Activated naive CD4-positive, alpha-beta T cell treated with anti-CD3 and anti-CD28 coated beads, Interleukin-2, amount 50 U/mL, for 16 hours (primary cell): ENCODE measurements at places on chromosomes 7 and 10.

DNA sequence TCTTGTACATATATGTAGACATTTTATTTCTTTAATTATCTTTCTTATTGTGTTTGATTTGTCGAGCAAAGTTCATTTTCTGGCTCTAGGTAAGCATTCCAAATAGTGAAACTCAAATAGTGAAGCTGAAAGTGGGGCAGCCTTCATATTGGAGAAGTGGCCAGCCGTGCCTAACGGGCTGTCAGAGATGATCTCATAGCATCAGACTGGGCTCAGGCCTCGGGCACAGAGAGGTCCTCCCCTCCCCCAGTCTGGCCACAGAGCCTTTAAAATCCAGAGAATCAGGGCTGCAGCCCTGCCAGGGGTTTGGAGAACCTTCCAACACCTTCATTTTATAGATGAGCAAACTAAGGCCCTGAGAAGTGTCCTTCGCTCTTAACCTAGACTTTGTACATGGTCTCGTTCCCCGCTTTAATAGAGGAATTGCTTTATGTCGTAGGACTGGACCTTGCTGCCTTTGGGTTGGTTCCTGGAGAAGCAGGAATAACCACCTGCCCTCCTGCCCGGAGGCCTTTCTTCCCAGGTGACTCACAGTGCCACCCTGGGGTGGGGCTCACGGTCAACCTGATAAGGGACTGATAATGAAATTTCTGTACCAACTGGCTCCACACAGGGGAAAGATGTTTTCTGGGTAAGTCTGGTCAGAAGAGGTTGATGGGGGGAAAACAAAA, 7.3 kb downstream of the TSPAN15 start:
- no peak for DNase-seq

GRCh38 chr7:75813084-75813483, 522 bp downstream of the CCL24 start:
- DNase-seq = no peak

DNA sequence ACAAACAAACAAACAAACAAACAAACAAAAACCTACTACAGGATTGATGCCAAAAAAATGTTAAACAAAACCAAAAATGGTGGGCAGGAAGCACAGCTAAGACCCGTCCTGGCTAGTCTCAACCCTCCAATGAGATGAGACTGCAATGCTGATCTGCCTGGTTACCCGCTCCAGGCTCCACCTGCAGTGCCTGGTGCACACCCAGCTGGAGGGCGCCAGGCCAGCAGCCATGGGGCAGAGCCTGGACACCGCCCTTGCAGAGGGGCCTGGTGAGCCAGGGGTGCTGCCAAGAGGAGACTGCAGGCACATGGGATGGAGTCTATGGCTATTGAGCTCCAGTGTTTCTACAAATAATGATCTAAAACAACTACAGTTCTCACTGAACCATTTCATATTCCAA, 107.0 kb downstream of the LARP4B start:
- no peak for DNase-seq

- no peak for DNase-seq
These were observed 153.4 kb downstream of the MLLT10 start for GRCh38 chr10:21687266-21688008.

DNA sequence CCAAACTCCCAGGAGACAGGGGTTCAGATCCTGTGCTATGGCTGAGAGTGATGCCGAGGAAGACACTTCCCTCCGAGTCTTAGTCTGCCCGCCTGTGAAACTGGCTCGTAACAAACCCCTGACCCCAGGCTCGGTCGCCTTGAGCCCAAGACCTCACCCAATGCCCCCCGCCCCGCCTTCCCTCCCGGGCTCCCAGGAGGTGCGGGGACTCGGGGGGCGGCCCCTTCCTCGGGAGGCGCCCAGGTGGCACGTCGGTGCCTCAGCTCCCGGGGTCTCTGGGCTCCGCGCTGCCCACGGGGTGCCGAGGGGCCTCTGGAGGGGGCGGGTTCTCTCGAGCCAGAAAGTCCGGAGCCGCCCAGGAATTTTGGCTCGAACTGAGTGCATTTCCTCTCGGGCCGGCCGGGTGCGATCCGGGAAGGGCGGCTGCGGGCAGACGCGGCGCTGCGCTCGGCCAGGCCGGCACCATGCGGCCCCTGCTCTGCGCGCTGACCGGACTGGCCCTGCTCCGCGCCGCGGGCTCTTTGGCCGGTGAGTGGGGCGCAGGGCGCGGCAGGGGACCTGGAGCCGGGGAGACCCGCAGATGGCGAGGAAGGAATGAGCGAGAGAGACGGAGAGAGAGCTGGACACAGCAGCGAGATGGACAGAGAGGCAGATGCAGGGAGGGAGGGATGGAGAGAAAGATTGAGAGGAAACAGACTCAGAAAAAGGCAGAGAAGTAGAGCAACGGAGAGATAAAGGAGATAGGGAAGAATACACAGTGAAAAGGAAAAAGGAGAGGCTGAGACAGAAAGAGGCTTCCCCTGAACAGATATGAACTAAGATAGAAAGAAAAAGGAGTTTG, at the start of gene PLAC9:
PLAC9 (plus strand) TSS at position 432 of the 841 bp plus-strand sequence; CDS start at position 465, 33 bp downstream.
- no peak for DNase-seq

DNA sequence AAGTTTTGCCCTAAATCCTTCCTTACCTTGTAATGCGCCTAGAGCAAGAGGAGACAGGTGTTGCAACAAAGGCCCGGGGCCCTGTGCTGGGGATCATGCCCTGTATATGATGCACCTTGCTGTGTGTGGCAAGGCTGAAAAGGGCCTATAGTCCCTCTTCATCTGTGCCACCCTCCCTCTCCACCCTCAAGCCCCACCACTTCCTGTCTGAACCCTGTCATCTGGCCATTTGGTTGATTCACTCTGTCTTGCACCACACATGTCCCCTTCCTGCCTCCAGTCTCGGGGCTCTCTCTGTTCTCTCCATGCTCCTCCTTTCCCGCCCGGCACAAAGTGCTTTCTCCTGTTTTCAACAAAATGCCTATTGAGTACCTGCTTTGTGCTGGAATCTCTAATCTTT, 11.5 kb upstream of the MALSU1 start:
- no peak for DNase-seq

- peak; percentile 13 for DNase-seq
These were observed 35.1 kb downstream of the SMNDC1 start for GRCh38 chr10:110269374-110270318.

DNA sequence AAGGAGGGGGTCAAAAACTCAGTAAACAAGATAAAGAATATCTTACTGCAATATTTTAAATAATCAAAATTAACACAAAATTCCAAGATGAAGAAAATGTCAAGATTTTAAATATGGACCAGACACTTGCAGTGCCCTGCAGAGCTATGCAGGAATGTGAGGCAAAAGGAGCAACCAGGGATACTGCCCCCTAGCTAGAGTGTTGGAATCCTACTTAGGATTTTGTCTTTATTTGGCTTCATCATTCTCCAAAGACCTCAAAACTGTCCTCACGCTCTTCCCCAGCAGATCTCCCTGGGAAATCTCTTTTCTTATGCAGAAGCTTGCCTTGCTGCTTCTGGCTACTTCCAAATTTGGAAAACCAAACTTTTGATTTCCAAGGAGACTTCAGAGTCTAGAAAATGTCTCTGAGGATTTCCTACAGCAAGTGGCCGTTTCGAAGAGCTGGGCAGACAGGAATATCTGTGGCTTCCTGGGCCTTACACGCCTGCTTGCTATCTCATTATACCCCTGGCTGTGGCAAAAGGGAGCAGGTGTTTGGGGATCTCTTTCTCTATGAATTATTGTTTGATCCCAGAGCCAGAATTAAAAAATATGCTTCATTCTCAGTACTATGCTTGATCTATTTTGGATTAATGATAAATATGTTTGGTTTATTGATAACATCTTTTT, 232.2 kb upstream of the BMPER start:
- no peak for DNase-seq

GRCh38 chr10:104324931-104325330, 13.3 kb downstream of the ITPRIP start:
- DNase-seq = no peak

GRCh38 chr7:63047061-63047460, 951.6 kb upstream of the ZNF722 start:
- DNase-seq = no peak

GRCh38 chr7:150448789-150449147, 1.7 kb upstream of the GIMAP8 start:
- peak; percentile 88 for DNase-seq

GRCh38 chr10:33617381-33618080, 283.1 kb upstream of the NRP1 start:
- DNase-seq = no peak

DNA sequence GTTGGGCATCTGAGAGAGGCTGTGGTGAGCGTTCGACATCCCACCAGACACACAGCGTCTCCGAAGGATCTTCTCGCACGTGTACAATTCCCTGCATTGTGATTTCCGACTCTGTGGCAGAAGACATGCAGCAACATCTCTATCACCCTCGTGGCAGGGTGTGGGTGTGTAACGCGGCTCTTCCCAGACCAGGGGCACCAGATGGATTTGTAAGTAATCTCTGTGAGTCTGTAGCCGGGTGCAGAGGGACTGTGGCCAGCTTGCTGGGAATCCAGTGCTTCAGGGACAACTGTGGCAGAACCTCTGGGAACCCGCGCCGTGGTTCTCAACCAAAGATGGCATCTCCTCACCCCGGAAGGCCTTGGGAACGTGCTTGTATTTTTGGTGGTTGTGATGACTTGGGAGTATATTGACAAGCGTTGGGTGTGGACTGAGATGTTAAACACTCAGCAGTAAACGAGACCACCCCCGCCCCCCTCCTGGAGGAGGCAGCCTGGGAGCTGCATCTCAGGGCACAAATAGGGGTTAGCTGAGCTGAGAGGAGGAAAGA, 21.2 kb downstream of the FOXL3 start:
- no peak for DNase-seq

DNA sequence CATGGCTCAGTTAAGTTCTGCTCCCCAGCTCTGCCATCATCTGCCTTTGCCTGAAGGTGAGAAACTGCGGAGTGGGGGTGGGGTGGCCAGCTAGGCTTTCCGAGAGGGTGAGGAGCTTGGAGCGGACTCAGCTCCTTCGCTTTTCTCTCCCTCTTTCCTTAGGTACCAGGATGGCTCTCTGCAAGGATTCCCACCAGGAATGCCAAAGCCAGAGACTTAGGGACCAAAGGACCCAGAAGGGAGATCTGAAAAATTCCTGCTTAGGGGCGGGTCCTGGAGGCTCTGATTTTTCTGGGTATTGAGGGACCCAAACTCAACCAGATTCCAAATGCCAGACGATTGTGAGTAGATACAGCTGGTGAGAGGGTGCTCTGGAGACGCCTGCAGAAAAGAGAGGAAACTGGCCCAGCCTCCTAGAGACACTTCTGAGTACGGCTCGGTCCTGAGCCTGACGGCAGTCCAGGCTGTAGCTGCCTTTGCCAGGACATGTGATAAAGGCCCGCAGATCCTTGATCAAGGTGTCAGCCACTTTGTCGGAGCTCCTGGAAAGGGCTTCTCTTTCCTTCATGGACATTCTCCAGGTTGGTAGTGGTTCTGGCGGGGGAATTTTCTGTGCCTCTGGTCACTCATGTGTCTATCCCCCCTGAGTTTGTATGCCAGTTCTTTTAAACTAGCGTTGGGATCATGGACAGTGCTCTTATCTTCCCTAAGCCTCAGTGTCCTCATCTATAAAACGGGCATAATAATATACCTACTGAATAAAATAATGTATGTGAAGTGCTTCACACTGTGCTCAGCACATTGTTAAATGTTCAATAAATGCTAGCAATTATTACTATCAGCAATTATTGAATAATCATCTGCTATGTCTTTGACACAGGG, 42.5 kb upstream of the BTRC start:
- no peak for DNase-seq

DNA sequence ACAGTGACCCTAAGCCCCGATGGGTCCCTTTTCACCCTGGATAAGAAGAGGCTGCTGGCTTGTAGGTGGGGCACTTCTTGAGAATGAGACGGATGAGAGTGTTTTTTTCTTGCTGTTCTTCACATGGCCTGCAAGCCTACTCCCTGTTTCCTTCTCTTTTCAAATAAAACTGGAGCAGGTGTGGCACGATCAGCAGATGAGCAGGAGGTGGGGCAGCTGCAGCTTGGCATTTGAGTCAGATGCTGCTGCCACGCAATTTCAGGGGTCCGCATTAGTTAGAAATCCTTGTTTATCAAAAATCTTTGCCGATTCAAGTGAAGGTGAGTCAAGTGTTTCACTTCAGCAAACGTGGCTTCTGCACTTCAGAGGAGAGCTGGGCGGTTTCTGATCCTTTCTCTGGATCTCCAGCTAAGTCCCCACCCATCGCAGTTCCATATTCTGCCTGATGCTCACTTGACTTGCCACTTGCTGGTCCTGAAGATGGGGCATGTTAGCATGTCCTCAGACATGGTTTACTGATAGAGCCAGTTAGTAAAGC, 20.8 kb downstream of the WDFY4 start:
- DNase-seq = no peak

GRCh38 chr7:122006687-122007086, 133.7 kb downstream of the PTPRZ1 start:
- DNase-seq = no peak

DNA sequence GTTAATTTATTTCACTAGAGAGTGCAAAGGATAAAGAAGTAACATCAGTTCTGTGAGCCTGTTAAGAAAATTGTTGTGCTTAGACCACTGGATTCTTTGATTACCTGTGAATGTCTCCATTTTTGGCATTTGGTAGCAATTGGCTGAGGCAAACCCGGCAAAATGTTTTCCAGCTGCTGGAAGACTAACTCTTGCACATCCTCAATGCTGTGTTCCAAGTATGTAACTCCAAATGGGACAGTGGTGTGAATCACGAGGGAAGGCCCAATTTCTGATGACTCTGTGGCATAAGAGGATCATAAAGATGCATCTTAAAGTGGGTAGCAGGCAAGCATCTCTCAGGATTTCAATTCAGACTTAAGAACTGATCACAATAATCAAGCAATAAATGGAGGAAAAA, 268.8 kb downstream of the RNLS start:
- DNase-seq = no peak

DNA sequence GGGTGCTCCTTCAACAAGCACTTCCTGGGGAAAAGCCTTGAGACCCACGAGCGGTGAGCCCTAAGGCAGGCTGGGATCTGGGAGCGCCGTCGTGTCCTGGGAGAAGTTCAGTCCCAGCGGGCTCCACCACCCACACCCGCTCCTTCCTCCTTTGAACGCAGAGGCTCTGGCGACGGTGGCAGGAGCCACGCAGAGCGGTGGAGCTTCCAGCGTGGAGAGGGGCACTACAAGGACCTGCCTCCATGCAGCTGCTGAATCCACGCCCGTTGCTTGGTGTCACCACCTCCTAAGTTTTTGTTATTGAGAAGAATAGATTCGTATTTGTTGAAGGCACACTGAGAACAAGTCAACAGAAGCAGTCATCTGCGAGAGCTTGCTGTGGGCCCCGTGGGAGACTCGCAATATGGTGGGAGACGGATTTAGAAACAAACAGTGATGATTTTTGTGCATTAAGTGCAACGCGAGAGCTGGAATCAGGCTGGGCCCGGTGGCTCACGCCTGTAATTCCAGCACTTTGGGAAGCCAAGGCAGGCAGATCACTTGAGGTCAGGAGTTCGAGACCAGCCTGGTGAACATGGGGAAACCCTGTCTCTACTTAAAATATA, 60.1 kb upstream of the SDK1 start:
- no peak for DNase-seq

DNA sequence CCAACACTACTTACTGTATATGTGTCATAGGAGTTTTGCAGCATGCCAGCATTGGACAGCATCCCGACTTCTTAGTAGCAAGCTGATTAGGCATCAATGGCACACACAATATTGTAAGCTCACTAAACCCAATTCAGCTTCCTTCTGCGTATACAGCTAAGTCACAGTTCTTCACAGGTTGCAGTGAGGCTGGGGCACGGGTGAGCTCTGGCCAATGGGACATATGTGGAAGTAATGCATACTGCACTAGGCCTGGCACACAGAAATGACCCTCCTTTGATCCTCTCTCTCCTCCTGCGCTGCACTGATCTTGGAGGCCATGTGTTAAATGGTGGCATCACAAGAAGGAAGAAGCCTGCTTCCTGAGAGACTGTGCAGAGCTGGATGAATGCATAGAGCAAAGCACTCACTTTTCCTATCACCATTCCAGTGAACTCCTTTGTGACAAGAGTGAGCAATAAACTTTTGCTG, 11.9 kb downstream of the RAB11FIP2 start:
- DNase-seq = no peak
